GDM1 (cell line): ENCODE measurements at places on chromosomes 1 and 21.
A peak's percentile ranks its signal among the peaks of the same experiment; 100 is the strongest.

- DNase-seq: no peak
Observed at GRCh38 chr1:227066999-227067398, 126.9 kb downstream of the COQ8A start.

- no peak for DNase-seq
Observed at GRCh38 chr21:44871576-44872269, 1.8 kb downstream of the PTTG1IP start.

DNA sequence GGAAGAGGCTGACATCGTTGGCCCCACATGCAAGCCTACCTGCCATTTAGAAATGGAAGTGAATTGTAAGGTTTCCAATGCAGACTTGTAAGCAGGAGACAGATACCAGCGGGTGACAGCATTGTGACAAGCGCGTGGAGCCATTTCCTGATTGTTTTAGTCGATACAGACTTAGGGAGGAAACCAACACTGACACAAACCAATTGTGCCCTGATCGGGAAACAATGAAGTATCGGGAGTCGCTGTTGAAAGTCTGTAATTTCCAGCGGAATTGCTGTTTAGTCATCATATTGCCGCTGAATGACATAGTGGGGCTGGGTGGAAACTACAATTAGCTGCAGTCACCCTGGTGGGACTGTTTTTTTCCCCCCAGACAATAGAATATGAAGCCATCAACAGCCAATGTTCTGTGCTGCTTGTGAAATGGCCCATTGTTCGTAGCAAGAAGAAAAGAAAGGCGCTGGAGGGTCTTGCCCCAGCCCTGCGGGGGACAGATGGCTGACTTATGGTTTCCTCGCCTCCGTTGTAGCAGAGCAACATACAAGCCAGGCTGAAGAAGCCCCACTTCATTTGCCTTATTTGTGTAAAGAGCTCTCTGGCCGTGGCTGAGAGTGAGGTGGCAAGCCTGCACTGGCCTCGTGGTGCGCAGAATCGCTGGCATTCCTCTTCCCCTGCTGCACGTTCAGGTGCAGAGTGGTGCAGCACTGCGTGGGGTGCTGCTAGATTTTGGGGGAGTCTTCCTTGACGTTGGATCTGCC is 462.7 kb downstream of the CAMTA1 start:
- no peak for DNase-seq

DNA sequence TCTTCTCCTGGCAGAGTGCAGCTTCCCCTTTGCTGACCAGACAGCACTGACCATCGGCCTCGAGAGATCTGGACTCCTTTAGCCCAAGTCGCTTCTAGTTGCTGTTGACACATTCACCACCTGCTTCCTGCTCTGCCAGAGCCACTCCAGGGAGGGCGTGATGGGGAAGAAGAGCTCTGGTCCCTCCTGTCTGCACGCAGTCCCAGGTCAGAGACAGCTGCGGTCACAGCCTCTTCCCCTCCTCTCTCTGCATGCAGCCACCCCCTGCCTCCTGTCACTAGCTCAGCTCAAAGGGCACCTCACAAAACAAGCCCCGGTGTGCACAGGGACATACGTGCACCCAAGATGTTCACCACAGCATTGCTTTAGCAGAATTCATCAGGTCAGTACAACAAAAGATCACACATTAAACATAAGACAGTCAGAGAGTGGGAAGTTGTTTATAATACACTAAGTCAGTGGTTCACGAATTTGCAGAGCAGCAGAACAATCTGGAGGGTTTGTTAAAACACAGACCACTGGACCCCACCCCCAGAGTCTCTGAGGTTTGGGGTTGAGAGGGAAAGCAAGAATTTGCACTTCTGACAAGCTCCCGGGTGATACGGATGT is 132.9 kb downstream of the SYF2 start:
- peak; percentile 35 for DNase-seq

- DNase-seq: no peak
Observed at GRCh38 chr1:183303901-183304300, 114.3 kb downstream of the NMNAT2 start.

DNA sequence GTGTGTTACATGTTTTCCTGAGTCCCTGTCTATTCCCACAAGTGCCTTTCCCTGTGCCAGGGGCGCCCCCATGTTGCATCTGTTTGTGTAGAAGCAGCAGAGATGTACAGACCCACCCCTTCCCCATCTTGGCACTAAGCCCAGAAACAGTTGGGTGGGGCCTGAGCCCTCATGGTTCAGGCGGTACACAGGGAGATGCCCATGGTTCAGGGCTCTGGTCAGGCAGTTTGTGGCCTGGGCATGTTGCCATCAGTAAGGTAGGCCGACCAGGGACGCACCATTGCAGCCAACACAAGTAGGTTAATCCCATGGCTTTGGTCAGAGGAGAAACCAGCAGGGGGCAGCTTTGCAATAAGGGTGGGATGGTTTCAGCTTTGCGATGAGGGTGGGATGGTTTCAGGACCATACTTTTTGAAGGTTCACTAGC is 914 bp upstream of the ADGRB2 start:
- peak; percentile 20 for DNase-seq

- no peak for DNase-seq
Observed at GRCh38 chr1:98781906-98782305, 120.4 kb downstream of the SNX7 start.

DNA sequence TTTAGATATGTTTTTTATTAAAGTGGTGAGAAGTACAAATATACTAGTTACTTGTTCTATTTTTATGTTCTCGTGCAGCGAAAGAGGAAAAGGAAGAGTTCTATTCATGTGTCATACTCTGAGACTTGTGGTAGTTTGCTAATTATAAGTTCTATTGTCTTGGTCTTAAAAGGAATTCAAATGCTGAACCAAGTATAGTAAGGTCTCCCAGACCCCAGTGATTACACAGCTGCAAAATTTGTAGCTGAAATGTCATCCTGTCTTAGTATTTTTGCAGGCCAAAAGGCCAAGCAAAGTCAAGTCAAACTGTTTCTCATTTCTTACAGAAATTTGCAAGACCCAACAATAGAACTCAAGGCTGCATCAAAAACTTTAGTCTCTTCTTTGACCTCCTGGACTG is 268.7 kb downstream of the CHRM3 start:
- DNase-seq: no peak

GRCh38 chr1:163381487-163382184 is 59.9 kb downstream of the NUF2 start:
- DNase-seq: no peak

GRCh38 chr21:15063814-15064575 is 805 bp downstream of the NRIP1 start:
- DNase-seq: no peak
